ENCODE measurements at places on chromosomes 6 and 20.

GRCh38 chr6:163828038-163828795 is 413.7 kb downstream of the QKI start:
- peak; percentile 20 for DNase-seq

GRCh38 chr6:87698547-87699006 is 3.5 kb downstream of the AKIRIN2 start:
- DNase-seq: no peak

GRCh38 chr6:30200551-30201281 is 12.5 kb downstream of the TRIM26 start:
- no peak for DNase-seq

GRCh38 chr6:117906958-117907600 is at the start of gene SLC35F1:
Gene SLC35F1 (plus strand): TSS chr6:117907264.
- DNase-seq: peak; percentile 23

DNA sequence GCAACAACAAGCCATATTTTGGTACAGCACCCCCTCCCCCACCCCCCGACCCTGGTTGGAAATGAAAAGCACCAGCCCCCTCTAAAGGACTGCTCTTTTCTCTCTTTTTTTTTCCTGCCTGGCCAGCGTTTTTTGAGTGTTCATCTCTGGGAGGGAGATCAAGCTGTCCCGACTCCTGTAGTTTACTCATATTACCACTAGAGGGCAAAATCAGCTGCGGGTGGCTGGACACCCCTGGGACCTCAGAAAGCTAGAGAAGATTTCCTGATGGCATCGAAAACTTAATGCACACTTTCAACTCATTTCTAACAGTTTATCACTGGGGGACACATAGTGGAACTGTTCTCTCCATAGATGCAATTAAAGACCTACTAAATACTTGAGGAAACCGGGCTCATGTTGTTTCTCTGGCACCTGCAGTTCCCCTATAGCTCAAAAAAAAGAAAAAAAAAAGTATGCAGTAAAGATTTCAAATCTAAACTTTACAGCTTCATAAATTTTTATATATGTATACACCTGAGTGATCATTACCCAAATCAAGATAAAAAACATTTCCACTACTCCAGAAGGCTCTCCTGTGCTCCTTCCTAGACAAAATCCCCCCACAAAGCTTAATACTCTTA is 24.4 kb downstream of the CNBD2 start:
- DNase-seq: peak; percentile 40

- no peak for DNase-seq
Measured at GRCh38 chr20:24033151-24033550, 44.6 kb upstream of the GGTLC1 start.

DNA sequence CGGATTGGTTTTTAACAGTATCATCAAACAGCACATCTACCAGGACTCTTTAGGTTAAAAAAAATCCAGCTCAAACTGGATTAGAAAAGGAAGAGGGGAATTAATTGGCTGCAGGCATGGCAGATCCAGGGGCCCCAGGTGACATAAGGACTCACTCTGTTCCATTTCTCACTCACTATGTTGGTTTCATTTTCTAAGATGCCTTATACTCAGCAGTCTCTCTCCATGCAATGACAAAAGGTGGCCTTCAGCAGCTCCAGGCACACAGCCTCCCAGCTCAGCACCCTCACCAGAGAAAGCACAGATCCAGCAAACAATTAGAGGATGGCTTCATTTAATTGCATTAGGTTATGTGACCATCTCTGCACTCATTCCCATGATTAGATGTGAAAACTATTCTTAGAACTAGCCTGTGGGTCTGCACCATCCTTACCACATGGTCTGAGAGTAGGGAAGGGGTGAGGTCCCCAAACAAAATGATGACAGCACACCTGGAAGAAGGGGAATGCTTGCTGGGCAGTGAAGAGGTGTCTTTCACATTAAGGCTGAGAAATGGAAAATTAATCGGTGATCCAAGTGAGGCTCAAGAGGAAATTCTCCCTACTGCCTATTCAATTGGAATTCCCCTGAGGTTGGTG is 243.1 kb downstream of the CDH26 start:
- DNase-seq: no peak

- DNase-seq: peak; percentile 79
Measured at GRCh38 chr6:2998998-2999617, 586 bp upstream of the NQO2 start.

- DNase-seq: peak; percentile 88
Measured at GRCh38 chr6:157813191-157813590, 9.9 kb upstream of the SNX9 start.

GRCh38 chr6:124970243-124970642 is 8.0 kb downstream of the RNF217 start:
- no peak for DNase-seq

GRCh38 chr6:5271926-5272325 is 10.6 kb downstream of the FARS2 start:
- no peak for DNase-seq

DNA sequence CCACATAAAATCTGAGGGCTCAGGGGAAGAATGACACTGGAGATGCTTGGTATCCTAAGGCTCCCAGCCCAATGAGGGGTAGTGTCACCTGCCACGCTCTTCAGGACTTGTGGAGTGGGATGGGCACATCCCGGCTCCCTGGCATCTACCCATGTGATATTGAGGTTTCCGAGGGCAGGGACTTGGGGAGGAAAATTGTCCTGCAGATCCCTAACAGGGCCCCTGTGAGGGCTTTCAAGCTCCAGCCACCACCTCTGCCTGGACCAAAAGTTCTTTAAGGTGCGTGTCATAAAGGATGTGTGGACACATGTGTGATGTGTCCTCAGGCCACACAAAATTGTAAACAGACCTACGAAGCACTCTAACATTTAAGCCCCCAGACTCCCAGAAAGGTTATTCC is 2.5 kb downstream of the SCML4 start:
- no peak for DNase-seq

DNA sequence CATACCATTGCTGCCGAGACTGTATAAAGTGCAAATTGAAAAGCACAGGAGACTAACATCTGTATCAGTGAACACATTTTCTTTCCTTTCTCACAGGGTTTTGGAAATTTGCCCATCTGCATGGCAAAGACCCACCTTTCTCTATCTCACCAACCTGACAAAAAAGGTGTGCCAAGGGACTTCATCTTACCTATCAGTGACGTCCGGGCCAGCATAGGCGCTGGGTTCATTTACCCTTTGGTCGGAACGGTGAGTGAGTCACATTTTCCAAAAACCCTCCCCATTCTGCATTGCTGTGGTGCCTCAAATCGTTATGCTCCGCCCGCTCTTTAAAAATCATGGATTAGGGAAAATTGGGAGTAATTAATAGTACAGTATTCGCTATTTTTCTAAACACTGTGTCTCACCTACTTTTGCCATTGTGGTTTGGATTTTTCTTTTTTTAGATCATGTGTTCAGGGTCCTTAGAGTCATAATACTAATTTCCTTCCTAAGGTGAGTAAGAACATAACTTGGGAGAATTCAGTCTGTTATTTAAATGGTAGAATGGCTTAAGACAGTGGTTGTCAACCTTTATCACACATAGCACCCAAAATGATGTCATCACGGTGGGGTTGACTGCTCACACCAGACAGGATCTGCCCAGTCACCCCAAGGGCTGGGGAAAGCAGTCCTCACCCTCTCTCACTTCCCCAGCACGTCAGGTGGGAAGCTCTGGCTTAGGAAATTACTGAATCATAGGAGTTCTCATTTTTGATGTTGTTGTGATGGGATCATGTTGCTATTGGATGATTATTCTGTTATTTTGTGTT is 171.6 kb downstream of the MTHFD1L start:
- no peak for DNase-seq

DNA sequence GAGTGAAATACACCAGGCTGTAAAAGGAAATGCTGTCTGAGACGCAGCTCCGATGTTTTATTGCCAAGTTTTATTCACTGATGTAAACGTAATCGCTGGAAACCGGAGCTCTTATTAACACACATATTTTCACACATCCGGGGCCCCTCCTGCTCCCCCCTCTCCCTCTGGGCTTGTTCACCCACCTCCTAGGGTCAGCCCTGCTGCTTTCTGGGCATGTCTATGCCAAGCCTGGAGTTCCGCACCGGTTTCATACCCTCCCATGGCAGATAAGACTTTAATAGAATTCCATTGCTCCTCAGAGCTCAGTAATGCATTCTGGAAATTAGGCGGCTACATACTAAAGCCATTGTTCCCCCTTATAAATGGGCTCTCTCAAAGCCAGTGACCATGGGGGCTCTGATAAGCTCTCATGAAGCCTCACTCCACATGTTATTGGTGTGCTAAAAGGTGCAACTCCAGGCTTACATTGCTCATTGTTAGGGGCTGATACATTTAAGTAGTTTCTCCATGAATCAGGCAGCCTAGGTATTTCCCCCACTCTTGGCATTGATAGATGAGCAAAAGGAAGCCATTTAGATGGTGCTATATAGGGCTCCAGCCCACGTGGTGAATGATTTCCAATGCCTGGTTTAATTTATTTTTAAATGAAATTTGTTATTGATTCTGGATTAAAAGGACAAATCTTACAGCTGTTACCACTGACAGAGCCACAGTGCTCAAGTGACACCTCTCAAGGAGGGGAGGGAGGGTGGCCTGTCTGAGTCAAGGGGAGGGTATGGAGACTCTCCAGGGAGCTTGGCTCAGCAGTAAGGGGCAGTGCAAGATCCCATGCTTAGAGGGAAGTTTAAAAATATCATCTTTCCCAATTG is 4.5 kb upstream of the VSTM2L start:
- DNase-seq: peak; percentile 69

GRCh38 chr6:136772685-136773472 is 19.4 kb downstream of the MAP3K5 start:
- DNase-seq: no peak

- DNase-seq: no peak
Measured at GRCh38 chr6:166419717-166420116, 37.0 kb upstream of the MPC1 start.

- DNase-seq: peak; percentile 82
Measured at GRCh38 chr20:12166053-12166717, 248.5 kb downstream of the BTBD3 start.

DNA sequence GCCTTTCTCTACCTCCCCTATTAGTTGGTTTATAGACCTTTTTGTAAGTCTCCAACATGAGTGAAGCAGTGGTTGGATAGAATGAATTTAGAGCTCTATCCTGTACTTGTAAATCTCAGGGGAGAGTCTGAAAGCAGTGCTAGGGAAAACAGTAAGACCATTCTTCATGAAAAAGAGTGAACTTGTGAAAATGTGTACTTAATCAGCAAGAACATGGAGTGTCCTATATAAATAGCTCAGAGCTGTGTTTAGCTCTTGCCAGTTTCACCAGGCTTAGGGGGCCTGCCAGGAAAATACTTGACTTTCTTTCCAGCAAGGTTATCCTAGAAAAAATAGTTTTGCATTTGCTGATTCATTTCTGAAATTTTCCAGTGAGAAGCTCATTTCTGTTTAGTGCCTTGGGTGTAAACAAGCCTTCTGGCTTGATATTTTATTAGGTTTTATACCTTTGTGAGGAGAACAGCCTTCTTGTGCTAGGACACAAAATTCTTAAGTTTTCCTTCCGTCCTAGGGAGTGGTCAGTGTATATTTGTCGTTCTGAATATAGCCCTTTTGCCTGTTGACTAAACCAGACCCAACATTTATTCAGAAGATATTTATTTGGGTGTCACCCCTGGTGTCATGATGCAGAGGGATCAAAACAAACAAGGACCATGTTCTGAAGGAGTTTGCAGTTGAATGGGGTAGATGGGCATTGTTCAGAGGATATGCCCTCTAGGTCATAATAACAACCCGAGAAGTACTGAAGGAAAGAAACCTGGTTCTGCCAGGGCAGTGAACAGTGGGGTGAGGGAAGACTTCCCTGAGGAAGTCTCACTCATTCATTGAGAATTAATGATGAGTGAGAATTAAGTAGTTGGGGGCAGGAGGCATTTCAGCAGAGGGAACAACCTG is 7.6 kb downstream of the ARFGEF2 start:
- peak; percentile 69 for DNase-seq

DNA sequence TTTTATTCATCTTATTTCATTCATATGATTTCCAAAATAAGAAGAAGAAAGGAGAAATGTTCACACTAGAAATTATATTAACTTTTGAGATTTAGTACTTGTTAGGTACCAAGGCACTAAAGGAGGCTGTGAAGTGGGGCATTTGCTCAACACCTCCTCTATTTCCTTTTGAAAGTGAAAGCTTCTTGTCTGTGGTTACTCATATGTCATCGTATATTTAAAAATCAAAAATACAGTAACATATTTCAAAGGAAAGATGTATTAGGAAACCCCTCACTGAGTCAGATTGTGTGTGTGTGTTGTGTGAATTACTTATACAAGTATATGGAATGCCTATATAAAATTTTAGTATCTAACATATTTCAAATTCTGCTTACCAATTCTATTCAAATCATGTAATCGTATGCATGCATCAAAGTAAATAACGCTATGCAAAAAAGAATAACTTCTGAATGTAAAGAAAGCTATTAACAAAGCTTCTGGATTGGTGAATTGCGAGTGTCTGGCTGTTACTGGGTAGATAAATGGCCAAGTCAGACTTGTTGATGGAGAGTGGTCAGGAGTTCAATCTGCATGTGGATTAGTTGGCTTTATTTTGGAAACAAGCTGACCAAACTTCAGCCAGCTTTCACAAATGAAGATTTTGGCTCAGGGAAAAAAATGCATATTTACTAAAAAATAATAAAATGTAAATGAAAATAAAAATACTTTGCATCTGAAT is 70.9 kb downstream of the PACRG start:
- no peak for DNase-seq

- DNase-seq: peak; percentile 40
Measured at GRCh38 chr6:132391391-132392269, 9.6 kb downstream of the MOXD1 start.

GRCh38 chr6:28841290-28841689 is 82.5 kb downstream of the TRIM27 start:
- no peak for DNase-seq

GRCh38 chr6:130674604-130675003 is 152.6 kb upstream of the SMLR1 start:
- no peak for DNase-seq

DNA sequence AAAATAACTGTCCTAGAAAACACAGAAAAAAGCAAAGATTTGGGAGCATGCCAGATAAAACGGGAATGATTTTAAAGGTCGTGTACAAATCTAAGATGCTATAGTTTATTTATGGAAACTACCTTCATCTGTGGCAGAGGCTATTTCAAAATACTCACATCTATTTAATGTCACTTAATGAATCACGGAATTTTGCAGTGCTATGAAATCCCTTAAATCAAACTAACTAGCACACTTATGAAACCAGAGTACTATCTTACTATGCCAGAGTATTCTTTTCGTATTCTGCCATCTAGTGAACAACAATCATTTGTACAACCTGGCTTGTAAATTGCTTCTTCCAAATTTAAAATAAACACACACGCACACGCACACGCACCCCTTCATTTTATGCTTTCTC is 77.9 kb upstream of the BMP5 start:
- DNase-seq: no peak

GRCh38 chr6:34576286-34576955 is 20.3 kb upstream of the SPDEF start:
- no peak for DNase-seq

- peak; percentile 15 for DNase-seq
Measured at GRCh38 chr20:52529826-52530225, 338.2 kb upstream of the ZFP64 start.

- no peak for DNase-seq
Measured at GRCh38 chr6:111484633-111484930, 1.6 kb upstream of the REV3L start.

All from MG63 (cell line).